ENCODE measurements at places on chromosomes 7 and 10.

- DNase-seq, result no peak
Measured at GRCh38 chr10:128042131-128042610, 84.1 kb downstream of the MKI67 start.

- DNase-seq, result no peak
Measured at GRCh38 chr10:67471022-67471421, 225.0 kb downstream of the CTNNA3 start.

DNA sequence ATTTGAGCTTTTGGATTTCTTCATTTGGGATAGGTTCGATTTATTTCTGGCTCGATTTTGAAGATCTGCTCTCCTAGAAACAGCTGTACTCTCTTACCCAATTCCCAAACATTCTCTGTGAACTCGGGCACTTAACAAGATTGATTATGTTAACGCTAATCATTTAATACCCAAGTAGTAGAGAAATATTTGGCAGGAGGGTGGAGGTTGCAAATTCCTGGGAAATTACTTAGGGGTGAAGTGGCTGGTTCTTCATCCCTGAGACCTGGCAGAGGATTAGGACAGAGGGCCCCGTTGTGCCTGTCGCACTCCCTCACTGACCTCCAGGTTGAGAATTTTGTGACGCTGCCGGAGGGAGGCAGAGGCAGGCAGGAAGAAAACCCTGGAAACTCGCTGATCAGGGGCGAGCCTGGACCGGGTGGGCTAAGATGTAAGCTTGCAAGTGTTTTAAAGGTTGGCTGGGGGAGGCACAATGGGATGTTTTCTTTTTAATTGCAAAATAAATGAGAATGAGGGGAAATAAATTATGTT is 182.6 kb downstream of the TCF7L2 start:
- DNase-seq, result no peak

GRCh38 chr7:37817996-37818720 is 30.2 kb upstream of the NME8 start:
- no peak for DNase-seq

DNA sequence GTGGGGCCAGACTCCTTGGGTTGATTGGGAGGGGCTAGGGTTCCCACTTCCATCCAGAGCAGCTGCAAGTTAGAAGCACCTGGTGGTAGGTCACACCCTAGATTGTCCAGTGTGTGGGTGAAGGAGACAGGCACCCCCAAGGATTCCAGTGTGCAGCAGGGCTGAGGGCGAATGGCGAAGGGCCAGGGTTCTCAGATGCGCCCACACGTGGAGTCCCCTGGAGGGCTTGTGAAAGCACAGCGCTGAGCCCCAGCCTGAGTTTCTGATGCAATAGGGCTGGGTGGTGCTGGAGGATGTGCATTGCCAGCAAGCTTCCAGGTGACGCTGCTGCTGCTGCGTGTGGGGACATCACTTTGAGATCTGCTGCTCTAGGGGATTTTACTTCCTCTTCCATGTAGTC is 25.4 kb downstream of the TBATA start:
- no peak for DNase-seq

GRCh38 chr10:9781666-9782065 is 1236.0 kb upstream of the CELF2 start:
- no peak for DNase-seq

DNA sequence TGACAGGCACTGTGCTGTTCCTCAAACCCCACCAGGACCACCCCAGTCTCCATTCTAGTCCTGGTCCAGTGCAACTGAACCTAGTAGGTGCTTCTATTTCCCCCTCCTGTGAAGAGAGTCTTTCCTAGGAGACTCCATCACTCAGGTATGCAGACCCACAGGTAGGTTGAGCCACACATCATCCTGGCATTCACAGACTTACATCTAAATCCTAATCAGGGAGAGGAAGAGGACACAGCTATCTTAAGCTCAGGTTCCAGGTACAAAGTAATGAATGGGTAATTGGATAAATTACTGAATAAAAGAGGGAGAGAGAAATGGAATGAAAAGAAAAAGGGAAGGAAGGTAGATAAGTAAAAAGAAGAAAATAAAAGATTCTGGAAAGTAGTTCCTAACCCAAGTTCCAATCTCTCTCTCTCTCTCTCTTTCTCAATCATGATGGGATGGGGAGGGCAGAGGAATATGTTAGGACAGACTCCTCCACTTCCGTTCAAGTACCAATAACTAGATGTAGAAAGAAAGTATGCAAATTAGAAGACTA is 139.8 kb upstream of the NAMPT start:
- DNase-seq, result no peak

- DNase-seq, result no peak
Measured at GRCh38 chr10:58219875-58220274, 47.8 kb downstream of the IPMK start.

DNA sequence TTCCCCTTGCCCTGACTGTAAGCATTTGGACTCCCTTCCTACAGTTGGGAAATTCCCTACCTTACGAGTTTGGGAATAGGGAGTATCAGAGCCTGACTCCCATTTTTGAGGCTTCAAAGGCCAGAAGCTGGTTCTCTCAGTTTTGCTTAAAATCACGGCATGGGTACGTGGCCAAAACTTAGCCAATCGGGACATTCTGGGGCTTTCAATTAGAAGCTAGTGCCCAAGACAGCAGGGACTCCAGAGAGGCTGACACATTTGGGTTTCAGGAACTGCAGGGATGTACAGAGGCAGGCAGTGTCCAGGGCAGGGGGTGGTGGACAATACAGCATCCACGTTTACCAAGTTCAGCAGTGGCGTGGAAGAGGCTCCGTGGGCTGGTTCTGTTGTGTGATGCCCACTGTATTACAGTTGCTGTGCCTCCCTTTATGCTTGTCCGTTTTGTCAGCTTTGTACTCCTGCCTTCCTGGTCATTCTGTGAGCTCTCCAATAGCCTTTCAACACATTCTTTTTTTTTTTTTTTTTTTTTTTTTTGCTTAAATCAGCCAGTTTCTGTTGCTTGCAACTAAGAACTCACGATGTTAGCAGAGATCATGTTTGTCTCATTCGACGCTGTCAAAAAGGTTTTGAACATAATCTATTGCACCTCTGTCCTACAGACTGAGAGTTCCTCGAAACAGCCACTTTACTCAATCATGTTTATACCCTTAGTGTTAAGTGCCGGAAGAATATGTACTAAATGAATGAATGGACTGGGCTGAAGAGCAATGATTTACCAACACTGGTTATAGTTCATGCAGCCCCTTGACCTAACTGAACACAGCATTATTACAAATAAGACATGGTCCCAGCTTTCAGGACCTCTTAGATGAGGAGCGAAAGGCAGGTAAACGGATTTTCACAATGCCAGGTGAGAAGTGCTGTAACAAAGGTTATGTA is 1.1 kb downstream of the GGCT start:
- no peak for DNase-seq

DNA sequence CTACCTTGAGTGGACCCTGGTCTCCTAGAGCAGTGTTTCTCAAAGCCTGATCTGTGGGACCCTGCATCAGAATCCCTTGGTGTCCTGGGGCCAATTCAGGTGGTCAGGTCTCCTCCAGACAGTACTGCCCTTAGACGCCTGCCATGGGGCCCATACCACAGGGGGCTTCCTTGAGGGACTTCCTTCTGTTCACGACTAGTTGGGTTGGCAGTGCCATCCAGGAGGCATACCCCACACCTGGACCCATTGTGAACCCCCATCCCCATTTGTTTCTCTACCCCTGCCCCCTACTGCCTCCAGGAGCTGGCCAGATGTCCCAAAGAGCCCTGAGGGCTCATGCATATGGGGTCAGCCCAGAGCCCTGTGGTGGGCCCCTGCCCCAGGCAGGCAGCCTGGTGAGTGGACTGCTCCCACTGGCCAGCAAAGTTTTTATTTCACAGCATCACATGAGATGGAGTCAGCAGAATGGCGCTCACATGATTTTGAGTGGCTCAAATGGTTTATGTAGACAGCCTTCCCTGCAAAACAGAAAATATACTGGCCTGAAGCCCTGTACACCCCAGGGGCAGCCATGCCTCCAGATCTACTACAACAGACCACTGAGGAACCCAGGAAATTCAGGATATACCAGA is 259.9 kb upstream of the ZMIZ1 start:
- no peak for DNase-seq

- peak; percentile 95 for DNase-seq
Measured at GRCh38 chr7:107035446-107035845, 9.1 kb upstream of the PRKAR2B start.

GRCh38 chr10:110353244-110354119 is 48.8 kb upstream of the SMNDC1 start:
- DNase-seq, result peak; percentile 93

DNA sequence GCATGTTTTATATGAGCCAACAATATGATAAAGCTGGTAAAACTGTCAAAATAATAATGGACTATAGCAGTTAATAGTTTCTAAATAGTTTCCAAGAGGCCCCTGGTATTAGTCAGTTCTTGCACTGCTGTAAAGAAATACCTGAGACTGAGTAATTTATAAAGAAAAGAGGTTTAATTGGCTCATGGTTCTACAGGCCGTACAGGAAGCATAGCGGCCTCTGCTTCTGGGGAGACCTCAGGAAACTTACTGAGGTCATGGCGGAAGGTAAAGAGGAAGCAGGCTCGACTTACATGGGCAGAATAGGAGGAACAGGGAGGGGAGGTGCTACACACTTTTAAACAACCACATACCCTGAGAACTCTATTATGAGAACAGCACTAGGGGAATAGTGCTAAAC is 104.6 kb downstream of the PPP1R9A start:
- DNase-seq, result peak; percentile 92

DNA sequence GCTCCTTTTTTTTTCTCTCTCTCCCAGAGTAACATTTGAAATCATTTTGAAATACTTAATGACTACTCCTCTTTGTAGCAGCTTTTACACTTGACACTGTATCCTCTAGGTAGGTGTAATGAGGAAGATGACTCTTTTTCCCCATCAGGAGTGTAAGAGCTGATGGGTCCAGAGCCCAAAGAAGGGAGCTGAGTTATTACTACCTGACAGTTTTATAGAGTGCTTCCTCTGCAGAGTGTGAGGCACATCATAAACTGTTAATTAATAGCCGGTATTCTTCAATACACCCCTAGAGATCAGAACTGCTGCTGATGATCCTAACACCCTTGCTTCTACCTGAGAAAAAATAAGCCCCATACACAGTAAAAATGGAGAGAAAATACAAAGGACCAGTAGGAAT is 279.8 kb upstream of the SEMA3A start:
- DNase-seq, result no peak

GRCh38 chr10:26556748-26557640 is 118.9 kb downstream of the APBB1IP start:
- peak; percentile 31 for DNase-seq

DNA sequence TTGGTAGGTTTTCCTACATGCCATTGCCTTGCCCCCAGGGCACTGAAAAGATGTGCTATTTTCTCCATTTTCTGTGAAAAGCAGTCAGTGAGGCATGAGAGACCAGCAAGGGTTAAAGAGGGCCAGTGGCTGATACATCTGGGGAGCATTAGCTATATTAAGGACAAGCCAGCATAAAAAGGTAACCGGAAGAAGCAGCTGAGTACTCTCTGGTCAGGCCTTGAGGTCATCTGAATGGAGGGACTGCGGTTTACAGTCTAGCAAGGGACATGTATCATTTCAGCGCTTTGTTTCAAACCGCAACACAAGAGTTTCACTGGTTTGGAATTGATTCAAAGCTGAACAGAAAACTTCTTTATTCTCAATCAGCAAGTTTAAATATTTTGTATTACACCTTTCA is 120.4 kb downstream of the EPDR1 start:
- DNase-seq, result no peak

- peak; percentile 67 for DNase-seq
Measured at GRCh38 chr7:84058311-84059076, 136.1 kb downstream of the SEMA3A start.
